Activated T-helper 1 cell treated with anti-CD3 and anti-CD28 coated beads, Interleukin-2, amount 50 U/mL, for 16 hours (primary cell): ENCODE measurements at places on chromosomes 3 and 15.

DNA sequence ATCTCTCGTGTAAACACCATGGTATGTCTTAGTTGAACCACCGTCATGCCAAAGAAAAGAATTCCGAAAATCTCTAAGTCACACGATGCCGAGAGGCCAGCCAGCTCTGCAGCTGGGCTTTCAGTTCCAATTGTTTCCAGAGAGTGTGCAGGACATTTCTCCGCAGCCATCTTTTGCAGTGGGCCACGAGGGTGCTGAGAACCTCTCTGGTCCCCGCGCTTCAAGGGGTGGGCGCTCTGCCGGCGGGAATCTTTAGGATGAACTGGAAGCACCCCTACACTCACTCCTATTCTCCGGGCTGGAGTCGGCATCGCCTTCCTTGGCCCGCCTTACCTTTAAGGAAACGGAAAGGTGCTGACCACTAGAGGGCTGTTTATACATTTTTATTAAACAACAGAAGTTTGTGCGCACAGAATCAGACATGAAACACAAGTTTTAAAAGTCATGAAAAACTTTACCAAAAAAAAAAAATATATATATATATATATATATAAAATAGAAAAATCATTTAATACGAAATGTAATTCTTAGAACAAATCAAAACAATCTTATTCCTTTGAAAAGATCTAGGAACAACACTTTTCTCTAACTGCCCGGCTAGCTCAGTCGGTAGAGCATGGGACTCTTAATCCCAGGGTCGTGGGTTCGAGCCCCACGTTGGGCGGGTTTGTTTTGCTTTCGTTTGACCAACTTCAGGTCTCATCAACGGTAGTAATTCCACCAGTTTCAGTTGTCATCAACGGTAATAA is 12.5 kb upstream of the MORF4L1 start:
- peak; percentile 28 for DNase-seq

DNA sequence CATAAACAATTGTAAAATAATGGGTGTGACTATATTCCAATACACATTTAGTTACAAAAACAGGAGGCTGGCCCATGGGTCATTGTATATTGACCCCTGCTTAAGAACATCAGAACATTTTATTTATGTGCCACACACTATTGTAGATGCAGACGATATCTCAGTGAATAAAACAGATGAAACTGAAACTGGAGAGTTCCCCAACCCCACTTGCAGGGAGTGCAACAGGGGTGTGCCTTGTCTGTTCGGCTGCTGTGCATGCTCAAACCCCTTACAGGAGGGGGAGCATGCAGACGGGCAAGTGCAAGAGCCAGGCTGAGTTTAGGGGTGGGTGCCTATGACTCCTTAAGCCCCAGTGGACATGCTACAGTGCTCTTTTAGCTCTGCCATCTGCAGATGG is 509.6 kb downstream of the IGSF11 start:
- DNase-seq, result no peak

- DNase-seq, result no peak
Measured at GRCh38 chr3:105158286-105158685, 208.4 kb upstream of the ALCAM start.

- no peak for DNase-seq
Measured at GRCh38 chr3:158789592-158789991, 12.3 kb upstream of the MFSD1 start.

GRCh38 chr3:194130807-194131589 is 5.0 kb upstream of the HES1 start:
- DNase-seq, result no peak

DNA sequence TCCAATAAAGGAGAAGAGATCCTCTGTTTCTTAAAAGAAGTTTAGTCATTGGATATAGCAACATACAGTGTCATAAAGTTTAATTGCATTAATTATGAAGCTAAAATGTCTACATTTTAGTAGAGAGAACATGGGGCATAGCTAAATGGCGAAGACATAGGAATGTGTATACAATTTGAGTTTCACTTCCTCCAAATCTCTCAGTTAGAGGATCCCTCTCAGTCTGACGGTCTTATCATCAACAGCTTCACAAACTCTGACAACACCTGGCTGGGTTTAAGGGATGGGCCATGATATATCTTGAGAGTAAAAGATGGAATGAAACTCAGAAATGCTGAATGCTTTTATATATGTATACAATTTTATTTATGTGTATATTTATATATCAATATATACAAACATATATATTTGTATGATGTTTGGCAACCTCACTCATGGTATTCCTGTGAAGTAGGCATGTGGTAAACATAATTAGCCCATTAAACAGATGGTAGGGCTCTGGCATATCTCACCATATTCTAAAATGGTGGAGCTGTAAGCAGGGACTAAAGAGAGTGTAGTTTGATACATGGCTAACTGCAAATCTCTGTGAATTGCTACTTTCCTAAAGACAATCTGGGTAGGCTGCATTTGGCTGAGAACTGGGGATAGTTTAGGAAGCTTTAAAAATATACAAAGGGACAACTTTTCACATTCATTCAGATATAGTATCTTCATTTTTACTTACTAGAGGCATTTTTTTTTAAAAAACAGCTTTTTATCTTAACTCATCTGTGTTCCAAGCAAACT is 111.6 kb downstream of the TIGIT start:
- no peak for DNase-seq

GRCh38 chr3:190854062-190854461 is 8.4 kb downstream of the GMNC start:
- no peak for DNase-seq

- no peak for DNase-seq
Measured at GRCh38 chr3:122271246-122271898, 53.7 kb upstream of the CSTA start.

GRCh38 chr3:12157026-12157425 is 1.7 kb downstream of the TIMP4 start:
- DNase-seq, result no peak

GRCh38 chr15:40693904-40694687 is 878 bp upstream of the RAD51 start:
- DNase-seq, result no peak

- DNase-seq, result no peak
Measured at GRCh38 chr3:154102225-154102624, 19.0 kb upstream of the ARHGEF26 start.

GRCh38 chr3:114104414-114104813 is 47.9 kb downstream of the QTRT2 start:
- DNase-seq, result no peak

- no peak for DNase-seq
Measured at GRCh38 chr3:5520237-5520636, 332.7 kb downstream of the EDEM1 start.

GRCh38 chr3:48697952-48698351 is 12.2 kb upstream of the NCKIPSD start:
- DNase-seq, result no peak

DNA sequence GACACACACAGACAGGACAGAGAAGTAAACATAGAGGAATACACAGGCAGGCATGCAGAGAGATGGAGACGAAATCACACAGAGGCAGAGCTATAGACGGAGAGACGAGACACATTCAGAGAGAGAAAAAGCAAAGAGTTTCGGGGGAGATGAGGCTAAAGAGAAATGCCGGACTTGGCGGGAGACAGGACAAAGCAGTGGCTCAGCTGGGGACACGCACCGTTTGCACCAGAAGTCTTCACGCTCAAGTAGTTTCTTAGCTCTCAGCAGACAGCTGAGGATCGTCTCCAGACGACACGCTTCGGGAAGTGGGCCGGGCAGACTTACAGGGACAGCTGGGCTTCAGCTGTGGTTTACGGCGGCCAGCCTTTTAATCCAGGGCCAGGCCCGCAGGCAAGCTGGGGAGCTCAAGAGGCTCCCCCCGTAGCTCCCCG is 56.2 kb upstream of the DLG1 start:
- DNase-seq, result no peak

- DNase-seq, result no peak
Measured at GRCh38 chr15:51887887-51888592, 58.6 kb downstream of the TMOD3 start.

GRCh38 chr3:69180869-69181591 is 58.6 kb upstream of the LMOD3 start:
- DNase-seq, result no peak

DNA sequence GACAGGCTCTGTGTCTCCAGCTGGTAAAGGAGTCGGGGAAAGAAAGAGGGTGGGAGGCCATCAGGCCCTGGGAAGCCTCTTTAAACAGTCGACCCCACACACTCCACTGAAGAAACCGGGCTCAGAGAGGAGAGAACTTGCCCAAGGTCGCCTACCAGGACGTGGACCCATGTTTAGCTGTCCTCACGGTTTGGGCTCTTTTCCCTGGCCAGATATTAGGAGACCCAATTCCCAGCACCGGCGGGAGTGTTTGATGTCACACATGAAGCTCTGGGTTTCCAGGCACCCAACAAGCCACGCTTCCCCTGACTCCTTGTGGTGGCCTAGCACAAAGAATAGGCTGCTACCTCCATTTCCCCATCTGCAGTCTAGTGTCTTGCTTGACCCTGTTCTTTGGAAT is 52.2 kb upstream of the GRIP2 start:
- DNase-seq, result no peak

GRCh38 chr3:49352890-49353421 is 5.2 kb downstream of the GPX1 start:
- DNase-seq, result no peak

DNA sequence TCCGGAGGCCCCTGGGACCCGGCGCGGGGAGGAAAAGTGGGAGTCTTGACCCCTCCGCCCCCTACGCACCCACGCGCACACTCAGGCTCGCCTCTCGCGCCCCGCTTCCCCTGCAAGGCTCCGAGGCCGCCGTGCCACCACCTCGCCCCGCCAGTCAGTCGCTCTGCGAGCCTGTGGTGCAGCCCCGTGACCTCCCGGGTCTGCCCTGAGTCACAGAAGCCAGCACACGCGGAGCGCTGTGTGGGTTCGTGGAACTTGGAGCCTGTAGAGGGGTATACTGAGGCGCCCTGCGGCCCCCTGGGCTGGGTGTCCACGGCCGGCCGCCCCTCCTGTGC is 380 bp upstream of the ALS2CL start:
- DNase-seq, result no peak

DNA sequence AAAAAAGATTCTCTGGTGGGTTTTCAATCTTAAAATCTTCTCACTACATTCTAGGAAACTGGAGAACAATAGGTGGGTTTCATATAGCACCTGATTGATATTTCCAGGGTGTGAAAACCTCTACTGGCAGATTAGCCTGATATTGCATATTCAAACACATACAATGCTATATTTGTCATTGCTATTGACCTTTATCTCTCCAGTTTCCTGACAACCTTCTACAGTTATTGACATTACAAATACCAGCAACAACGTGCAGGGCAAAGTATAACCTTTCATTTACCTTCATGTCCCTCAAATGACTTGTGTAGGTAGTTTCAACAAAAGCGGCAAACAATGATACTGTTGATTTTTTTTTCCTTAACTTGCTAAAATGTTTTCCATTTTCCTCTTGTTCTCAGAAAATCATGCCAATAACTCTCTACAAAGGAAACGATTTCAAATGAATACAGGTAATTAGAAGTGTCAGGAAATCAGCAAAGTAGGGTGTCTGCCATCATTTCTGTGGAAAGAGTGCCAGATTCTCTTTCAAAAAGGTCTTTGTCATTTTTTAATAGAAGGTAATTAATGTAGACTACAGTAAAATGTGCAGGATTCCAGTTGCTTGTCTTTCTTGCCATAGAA is 72.6 kb upstream of the CDIN1 start:
- no peak for DNase-seq

DNA sequence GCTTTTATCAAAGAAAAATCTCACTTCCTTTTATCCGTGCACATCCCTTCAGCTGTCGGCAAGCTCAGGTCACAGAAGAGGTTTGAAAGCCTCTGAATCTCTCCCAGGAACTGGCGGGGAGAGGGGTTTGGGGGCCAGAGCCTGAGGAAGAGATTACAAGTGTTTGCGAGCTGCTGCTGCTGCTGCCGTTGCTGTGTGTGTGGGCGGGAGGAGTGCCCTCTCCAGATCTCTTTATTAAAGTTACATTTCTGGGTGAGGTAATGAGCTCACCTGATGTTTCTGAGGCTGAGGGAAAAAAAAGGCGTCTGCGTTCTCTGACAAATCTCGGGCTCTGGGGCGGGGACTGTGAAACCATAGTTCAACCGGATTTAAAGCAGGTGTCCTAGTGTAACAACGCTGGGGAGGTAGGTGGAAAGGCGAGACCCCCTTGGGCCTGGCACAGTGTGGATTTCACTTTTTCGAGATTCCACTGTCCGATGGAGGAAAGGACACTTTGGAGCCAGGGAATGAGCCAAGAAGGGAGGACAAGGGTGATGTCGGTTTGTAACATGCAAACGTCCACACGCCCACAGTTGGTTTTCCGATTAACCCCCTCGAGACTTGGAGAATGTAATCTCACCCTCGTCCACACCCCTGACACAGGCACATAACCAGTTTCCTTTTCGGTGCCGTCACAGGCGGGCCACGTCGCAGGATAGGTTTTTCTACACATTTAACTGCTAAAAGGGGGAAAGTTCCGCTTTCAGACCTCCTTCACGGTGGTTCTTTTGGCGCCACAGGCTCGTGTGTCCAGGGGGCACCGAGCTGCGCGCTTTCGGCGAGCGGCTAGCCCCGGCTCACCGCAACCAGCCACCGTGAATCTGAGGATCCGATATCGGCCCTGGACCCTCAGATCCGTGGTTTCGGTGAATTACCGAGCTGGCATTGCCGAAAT is 2.1 kb downstream of the ALCAM start:
- DNase-seq, result peak; percentile 55

DNA sequence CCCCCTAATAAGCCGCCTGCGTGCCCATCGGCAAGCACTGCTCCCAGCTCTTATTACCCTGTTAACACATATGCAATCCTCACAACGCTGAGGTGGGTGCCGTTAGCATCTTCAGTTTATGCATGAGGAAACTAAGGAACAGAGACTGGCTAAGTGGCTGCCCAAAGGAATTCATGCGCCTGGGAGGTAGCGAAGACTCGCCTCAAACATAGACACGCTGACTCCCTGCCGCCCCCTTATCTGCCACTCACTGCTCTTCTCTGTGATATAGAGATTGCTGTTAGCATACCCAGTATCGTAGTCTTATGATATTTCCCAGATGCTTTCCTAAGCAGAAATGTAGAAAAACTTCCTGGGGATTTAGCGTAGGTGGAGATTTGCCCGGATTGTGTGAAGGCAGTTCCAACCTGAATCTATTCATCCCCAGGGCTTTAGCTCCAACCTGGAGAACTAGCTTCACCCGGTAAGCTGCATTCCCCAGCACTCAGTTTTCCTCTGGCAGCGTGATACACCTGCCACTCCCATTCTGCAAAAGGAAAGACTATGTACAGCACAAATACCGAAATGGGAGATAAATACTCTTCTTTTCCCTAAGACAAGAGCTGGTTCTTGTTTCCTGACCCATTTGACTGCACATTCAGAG is 23.7 kb upstream of the CD47 start:
- no peak for DNase-seq

- DNase-seq, result no peak
Measured at GRCh38 chr3:112409041-112409440, 76.1 kb downstream of the CD200 start.

DNA sequence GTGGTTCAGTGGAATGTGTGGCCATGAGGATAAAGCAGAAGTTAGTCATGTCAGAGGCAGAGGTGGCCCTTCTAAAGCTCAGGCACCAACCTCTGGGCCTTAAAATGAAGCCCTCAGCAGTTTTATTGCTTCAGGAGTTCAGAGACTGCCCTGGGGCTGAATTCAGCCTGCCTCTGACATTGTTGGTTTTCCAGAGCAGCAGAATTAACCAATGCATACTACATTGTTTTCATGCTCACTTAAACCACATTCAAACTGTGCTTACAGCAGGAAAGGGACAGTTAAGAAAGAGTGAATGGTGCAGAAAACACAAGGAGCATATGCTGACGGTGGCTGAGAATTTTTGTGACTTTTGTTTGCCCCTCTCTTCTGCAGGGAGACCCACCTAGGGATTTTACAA is 320.2 kb downstream of the CHST2 start:
- no peak for DNase-seq
